ENCODE measurements at places on chromosomes 5 and 9.

- no peak for DNase-seq
Measured at GRCh38 chr5:74903165-74903787, 37.1 kb upstream of the FAM169A start.

GRCh38 chr9:100890321-100890720 lies 138.2 kb upstream of the PLPPR1 start:
- no peak for DNase-seq

GRCh38 chr9:74036549-74037231 lies 460.4 kb upstream of the RORB start:
- no peak for DNase-seq

DNA sequence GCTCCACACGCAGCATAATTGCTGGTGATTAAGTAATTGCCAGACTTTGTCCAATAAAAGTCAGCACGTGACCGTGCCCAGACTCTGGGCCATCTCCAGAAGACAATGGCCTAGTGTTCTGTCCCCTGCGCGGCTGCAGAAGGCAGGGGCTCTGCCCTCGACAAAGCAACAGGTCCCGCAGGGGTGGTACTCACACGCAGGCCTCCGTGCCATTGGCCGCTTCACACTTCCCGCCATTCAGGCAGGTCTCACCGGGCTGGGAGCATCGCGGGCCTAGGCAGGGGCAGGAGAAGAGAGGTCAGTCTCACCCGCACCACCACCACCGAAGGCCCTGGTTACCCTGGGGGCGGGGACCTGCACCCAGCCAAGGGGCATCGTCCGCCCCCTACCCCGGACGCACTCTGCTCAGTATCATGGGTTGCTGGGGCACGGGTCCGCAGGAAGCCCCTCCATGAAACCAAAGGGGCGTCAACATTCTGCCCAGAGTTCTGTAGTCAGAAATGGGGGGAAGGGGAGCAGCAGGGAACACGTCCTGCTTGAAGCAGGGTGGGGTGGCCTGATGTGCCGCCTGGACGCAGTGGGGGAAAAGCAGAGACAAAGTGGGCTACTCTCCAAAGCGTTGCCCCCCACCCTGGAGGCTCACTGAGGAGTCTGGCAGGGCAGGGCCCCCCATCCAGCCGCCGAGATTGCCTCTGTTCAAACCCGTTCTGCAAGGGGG lies 1.9 kb downstream of the NOTCH1 start:
- DNase-seq: no peak

GRCh38 chr5:147586221-147586620 lies 76.4 kb upstream of the DPYSL3 start:
- no peak for DNase-seq

GRCh38 chr5:149150457-149150856 lies 9.2 kb downstream of the ABLIM3 start:
- no peak for DNase-seq

GRCh38 chr9:9817176-9817575 lies 795.6 kb downstream of the PTPRD start:
- no peak for DNase-seq

DNA sequence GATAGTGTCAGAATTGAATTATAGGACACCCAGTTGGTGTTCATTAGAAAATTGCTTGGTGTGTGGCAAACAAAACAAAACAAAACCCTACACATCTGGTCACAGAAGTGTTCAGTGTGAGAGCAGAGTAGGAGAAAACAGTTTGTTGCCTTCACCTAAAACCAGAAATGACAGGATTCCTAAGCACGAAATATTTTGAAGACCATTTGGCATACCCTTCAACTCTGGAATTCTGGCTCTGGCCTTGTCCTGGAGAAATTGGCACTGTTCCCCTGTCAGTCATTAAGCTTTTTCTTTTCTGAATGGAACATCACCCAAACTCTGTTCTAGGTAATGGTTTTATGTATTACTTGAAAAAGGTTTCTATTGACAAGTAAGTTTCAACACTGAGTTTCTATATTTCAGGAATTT lies 110.2 kb upstream of the PCA3 start:
- no peak for DNase-seq

- DNase-seq: no peak
Measured at GRCh38 chr5:123659011-123659410, 147.0 kb downstream of the CSNK1G3 start.

DNA sequence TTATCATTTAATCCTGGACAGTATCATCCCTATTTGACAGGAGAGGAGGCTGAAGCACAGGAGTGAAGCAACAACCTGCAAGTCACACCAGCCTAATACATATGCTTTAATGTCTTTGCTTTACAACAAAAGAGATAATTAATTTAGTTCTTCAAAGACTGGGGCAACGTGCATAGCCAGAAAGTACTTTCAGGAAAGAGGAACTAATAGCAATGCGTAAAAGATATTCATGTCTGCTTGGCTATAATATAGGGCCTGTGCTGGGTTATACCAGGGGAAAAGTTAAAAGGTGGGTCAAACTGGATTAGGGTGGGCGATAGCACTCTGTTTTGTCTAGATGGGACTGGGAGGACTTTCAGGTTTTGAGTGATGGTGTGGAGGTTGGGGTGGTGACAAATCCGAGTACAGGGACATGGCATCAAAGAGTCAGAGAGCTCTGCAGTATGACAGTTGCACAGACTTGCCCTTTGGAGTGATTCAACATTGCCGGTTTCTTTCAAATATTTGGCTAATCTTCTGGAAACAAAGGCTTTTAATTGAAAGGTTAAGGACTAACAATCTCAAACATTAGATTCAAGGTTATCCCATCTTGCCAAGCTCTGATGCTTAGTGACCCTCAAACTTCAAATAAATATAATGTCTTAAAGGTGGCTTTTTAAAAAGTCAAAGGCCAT lies 11.9 kb downstream of the DAB2 start:
- DNase-seq: no peak
